Stimulated activated naive CD4-positive, alpha-beta T cell treated with Interleukin-2 at 50 U/mL for 16 hours (primary cell): ENCODE measurements at places on chromosomes 2 and 18.

DNA sequence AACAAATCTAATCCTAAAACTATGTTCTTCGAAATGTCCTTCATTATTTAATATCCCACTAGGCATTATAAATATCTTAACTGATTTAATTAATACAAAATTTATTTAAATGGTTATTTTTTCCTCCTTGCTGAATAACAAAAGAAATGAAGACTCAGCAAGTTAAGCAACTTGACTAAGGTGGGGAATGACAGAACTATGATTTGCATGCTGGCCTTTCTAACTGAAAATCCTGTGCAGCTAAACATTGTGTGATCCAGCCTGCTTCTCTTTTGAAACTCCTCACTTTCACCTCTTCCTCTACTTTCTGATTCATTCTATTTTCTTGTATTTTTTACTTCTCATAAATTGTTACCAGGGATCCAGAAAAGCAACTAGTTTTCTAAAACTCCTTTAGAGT, 132.0 kb downstream of the CALCRL start:
- DNase-seq: no peak

DNA sequence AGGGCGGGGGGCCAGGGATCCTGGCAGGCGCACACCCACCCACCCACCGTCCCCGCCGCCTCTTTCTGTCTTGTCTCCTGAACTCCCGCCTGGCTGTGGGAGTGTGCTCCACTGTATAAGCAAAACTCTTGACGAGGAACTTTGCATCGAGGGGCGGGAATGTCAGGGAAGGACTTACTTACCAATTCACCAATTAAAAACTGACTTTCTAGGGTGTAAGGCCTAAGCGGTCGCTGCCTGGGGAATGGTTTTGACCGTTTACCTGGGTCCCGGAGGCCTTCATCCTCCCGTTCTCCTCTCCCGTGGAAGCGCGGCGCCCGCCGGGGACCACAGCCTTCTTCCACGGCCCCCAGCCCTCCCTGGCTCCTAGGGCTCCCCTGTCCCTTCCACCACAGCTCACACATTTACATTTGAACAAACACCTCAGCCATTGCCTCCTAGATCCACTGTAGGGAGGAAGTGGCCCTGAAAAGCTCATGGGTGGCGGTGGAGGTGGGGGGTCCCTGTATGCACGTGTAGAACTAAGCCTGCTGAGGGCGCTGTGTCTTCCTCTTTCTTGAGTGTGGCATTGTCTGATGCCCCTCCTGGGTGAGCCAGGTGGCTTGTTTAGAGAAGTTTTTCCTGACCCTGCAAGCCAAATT, 8.9 kb downstream of the ASIC4 start:
- DNase-seq: no peak

DNA sequence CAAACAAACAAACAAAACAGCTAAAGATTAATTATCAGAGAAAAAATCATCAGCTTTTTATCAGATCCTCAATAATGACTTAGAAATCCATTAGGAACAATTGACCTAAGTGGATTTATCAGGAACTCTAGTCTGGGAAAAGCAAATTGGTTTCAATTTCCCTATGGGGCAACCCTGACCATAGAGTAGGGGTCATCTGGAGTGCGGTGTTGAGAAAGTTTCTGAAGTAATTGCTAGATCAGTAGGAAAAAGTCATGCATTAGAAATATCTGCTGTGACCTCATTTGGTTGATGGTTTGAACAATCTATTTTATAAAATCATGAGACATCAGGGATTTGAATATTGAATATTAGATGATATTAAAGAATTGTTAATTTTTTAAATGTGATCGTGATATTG, 507.9 kb downstream of the TXNL1 start:
- no peak for DNase-seq

GRCh38 chr2:9779596-9780264, 63.5 kb upstream of the TAF1B start:
- peak; percentile 56 for DNase-seq

- DNase-seq: no peak
Measured at GRCh38 chr2:9467687-9468086, 6.7 kb upstream of the IAH1 start.

DNA sequence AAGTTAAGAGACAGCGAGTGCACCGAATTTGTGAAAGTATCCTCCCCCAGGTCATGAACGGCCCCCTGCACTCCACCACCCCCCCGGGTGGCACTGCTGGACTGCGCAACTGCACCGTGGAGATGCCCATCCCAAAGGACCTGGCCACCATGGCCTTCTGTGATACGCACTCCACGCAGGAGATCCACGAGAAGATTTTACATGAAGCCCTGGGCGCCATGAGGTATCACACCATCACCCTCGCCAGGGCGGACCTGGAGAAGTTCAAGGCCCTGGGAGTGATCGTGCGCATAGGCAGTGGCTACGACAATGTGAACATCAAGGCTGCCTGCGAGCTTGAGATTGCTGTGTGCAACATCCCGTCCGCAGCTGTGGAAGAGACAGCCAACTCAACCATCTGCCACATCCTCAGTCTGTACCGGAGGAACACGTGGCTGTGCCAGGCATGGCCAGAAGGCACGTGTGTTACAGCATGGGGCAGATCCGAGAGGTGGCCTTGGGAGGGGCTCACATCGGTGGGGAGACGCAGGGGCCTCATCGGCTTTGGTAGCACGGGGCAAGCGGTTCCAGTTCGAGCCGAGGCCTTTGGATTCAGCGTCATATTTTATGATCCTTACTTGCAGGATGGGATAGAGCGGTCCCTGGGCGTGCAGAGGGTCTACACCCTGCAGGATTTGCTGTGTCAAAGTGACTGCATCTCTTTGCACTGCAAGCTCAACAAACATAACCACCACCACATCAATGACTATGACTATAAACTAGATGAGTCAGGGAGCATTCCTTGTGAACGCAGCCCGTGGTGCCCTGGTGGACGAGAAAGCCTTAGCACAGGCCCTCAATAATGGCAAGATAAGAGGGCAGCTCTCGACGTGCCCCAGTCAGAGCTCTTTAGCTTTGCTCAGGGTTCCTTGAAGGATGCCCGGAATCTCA, 290.8 kb upstream of the MC4R start:
- no peak for DNase-seq

GRCh38 chr2:70199320-70199864, 8.6 kb upstream of the C2orf42 start:
- no peak for DNase-seq

GRCh38 chr2:144517866-144518747, 1.8 kb downstream of the ZEB2 start:
- no peak for DNase-seq

GRCh38 chr2:128440666-128441340, 122.1 kb upstream of the HS6ST1 start:
- no peak for DNase-seq

GRCh38 chr2:240369801-240370585, 65.5 kb upstream of the GPC1 start:
- no peak for DNase-seq

DNA sequence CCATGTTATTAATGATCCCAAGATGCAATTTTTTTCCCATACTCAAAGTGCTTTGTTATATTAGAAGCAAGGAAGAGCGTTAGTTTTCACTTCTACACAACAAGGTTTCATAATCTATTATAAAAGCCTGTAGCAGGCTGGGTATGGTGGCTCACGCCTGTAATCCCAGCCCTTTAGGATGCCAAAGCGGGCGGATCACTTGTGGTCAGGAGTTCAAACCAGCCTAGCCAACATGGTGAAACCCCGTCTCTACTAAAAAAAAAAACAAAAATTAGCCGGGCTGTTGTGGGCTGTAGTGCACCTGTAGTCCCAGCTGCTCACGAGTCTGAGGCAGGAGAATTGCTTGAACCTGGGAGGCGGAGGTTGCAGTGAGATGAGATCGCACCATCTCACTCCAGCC, 19.0 kb upstream of the SERPINB2 start:
- no peak for DNase-seq

DNA sequence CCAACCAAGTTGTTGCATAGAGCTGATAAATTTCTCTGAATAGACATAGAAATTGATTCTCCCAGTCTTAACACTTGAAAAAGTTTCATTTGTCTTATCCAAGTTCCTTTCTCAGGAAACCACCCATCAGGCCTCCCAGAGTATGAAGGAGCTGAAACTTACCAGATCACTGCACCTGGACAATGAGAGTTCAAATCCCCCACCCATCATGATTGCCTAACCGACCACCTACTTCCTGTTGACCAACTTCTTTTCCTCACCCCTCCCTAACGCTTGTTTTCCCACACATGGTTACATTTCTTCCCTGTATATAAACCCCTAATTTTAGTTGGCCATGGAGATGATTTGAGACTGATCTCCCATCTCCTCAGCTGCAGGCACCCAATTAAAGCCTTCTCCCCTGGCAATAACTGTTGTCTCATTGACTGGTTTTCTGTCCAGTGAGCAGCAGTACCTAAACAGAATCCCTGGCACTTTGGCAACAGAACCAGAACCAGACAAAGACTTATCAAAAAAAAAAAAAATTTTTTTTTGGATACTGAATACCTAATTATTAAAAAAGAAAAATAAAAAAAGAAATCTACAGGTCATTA, 103.0 kb downstream of the SPIRE1 start:
- DNase-seq: no peak

- DNase-seq: no peak
Measured at GRCh38 chr18:14912967-14913366, 165.0 kb downstream of the ANKRD30B start.

DNA sequence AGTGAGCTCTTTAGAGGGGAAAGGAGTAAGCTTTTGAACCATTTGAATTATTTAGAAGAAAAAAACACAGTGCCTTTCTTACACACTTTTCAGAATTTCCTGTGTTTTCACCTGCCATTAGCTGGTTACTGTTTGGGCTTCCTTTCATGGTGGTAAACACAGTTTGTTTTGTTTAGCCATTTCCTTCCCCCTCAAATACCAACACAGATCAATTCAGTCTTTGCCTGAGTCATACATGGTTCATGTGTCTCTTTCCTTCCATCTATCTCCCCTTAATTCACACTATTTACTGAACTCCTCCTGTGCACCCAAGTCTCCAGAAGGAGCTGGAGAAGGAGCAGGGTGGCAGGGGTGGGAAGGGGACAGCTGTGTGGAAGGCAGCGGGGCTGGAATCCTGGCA, 45.0 kb downstream of the TCF7L1 start:
- DNase-seq: no peak

DNA sequence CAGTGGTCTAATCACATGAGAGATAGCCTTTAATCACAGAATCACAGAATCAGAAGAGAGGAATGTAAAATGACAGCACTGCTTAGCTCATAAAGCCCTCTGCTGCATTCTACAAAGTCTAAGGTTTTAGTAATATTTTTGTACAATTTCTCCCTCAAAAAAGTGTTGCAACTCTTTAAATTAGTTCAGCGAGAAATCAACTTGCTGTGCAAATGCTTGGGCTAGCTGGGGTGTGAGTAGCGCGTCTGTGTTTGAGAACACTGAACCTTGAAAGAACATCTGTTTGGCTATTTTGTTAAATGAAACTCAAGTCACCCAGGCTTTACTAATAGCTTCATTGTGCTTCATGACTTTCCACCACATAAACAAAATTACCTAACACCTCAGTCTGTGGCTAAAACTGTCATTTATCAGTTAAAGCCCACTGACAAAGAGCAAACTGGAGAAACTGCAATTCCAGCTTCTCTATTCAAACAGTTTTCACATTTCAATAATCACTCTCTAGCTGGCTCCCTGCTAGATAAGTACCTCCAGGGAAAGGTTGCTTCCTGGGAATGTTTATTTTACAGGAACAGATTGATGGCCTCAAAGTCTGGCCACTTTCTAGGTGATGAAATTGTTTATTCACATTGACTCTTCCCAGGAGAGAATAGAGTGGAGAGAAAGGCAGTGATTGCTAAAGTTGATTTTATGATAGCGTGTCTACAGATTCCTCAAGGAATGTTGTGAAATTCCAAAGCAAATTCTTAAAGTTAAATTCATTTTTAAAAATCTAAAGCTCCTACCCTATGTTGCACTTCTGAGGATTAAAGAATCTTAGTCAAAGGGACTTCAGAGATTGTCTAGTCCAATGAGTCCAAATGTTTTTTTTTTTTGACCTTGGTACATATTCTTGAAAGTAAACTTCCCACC, 36.0 kb upstream of the STAT1 start:
- no peak for DNase-seq

GRCh38 chr2:237324837-237325236, 89.1 kb downstream of the COL6A3 start:
- DNase-seq: no peak

DNA sequence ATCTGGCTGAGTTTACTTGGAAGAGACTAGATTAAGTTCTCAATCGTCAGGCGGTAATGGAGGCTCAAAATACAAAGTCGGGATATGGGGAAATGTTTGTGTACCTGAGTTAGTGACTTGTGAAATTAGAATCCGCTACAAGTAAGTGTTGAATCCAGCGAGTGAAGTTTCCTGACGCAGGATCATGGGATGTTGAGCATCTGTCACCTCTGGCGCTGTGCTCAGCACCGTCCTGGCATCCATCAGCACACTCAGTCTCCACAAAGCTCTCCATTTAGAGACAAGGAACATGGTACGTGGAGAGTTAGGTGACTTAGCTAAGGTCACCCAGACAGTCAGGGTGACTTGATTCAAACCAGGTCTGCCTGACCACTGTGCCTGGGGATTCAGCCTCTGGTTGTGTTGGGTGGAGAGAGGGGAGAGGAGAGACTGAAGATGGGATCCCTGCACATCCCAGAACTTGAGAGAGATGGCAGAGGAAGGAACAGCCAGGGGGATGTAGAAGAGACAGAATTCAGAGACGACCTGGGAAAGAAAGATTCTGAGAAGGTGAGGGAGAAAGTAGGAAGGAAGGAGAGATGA, 251.2 kb downstream of the ACKR3 start:
- DNase-seq: no peak

- no peak for DNase-seq
Measured at GRCh38 chr2:151030663-151031230, 230.9 kb downstream of the RBM43 start.

DNA sequence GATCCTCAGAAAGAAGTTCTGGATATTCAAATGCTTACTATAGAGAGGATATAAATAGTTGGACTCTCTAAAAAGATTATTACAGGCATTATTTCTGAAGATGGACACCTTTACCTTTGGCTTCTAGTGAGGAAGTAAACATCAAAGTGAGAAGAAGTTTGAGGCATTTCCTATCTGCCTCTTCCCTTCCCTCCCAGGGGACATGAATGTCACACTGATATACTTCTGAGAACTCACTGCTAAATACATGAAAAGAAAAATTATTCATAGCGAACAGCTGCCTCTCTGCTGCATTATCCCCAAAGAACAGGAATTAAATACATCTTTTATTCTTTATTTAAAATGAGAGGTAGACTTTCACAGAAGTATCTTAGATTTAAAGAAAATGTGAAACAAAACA, 63.6 kb upstream of the PGAP1 start:
- no peak for DNase-seq

- no peak for DNase-seq
Measured at GRCh38 chr2:23513872-23514793, 129.2 kb downstream of the KLHL29 start.
